ENCODE measurements at places on chromosomes 5 and 9.

- DNase-seq, result no peak
Measured at GRCh38 chr5:62732677-62733121, 154.1 kb downstream of the LRRC70 start.

GRCh38 chr9:37986771-37987258 is 82.2 kb downstream of the SHB start:
- no peak for DNase-seq

- no peak for DNase-seq
Measured at GRCh38 chr5:147779694-147780093, 2.8 kb downstream of the JAKMIP2 start.

GRCh38 chr9:95822583-95823431 is 52.7 kb upstream of the ERCC6L2 start:
- DNase-seq, result no peak

GRCh38 chr9:129996161-129996830 is 46.7 kb downstream of the FNBP1 start:
- no peak for DNase-seq

GRCh38 chr9:137688725-137689124 is 69.9 kb downstream of the EHMT1 start:
- DNase-seq, result no peak

- no peak for DNase-seq
Measured at GRCh38 chr5:124546643-124547042, 199.8 kb downstream of the ZNF608 start.

GRCh38 chr9:137977571-137978261 is 100.1 kb downstream of the CACNA1B start:
- no peak for DNase-seq

GRCh38 chr9:135225619-135226228 is 138.3 kb downstream of the OLFM1 start:
- DNase-seq, result no peak

- DNase-seq, result no peak
Measured at GRCh38 chr5:135272311-135272805, 126.7 kb downstream of the MACROH2A1 start.

GRCh38 chr5:76524868-76525267 is 98.3 kb downstream of the F2RL2 start:
- DNase-seq, result no peak

DNA sequence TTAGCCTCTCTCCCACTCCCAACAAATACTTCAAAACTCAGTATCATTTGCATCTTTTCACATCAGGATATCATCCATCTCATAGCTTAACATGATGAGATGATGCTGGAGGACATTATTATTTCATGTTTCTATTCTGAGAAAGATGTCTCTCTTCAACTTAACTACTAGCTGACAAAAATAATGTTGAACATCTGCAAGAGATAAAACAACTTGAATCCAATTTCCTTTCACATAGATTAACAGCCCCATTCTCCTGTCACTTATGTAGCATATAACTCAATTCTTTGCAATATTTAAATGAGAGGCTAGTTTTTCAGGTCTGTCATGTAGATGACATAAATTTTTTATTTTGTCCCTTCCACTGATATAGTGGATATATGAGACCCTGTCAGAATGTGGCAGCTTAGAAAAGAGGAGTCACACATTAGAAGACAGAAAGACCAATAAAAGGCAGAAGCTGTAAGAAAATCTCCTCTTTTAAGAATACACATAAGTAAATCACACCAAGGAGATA is 239.2 kb upstream of the KIF2A start:
- no peak for DNase-seq

- no peak for DNase-seq
Measured at GRCh38 chr5:142587354-142587965, 98.4 kb downstream of the FGF1 start.

GRCh38 chr9:7977586-7977985 is 178.0 kb upstream of the DMAC1 start:
- DNase-seq, result no peak

DNA sequence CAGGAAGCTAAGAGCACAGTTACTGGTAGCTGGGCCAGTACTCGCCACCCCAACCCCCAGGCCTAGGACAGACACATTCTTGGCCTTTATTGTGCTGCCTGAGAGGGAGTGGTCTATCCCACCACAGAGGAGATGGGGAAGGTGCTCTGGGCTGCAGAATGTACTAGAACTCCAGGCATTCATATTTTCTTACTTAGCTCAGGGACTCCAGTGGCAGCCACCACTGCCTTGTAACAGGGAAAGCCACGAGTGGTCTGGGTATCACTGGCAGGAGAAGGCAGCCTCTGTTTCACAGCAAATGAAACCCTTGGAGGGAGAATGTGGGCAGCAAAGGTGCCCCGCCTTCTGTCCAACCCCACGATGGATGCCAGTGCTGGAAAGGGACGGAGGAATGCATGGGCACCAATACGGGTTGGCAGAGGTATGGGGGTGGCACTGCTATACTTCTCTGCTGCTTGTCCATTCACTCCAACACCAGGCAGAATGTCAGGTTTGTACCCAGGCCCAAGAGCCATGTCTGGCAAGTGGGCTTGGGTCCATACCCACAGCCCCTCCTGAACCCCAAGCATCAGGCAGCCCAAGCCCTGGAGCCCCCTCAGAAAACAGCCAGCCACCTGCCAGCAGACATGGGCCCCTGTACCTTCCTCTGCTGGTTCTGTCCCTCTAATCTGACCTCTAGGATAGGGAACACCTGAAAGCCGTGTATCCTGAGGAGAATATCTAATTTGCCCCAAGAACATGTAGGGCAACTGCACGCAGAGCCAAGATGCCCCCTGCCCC is 4.6 kb downstream of the SEPTIN8 start:
- DNase-seq, result no peak

- DNase-seq, result no peak
Measured at GRCh38 chr5:87300744-87301143, 33.1 kb downstream of the RASA1 start.

DNA sequence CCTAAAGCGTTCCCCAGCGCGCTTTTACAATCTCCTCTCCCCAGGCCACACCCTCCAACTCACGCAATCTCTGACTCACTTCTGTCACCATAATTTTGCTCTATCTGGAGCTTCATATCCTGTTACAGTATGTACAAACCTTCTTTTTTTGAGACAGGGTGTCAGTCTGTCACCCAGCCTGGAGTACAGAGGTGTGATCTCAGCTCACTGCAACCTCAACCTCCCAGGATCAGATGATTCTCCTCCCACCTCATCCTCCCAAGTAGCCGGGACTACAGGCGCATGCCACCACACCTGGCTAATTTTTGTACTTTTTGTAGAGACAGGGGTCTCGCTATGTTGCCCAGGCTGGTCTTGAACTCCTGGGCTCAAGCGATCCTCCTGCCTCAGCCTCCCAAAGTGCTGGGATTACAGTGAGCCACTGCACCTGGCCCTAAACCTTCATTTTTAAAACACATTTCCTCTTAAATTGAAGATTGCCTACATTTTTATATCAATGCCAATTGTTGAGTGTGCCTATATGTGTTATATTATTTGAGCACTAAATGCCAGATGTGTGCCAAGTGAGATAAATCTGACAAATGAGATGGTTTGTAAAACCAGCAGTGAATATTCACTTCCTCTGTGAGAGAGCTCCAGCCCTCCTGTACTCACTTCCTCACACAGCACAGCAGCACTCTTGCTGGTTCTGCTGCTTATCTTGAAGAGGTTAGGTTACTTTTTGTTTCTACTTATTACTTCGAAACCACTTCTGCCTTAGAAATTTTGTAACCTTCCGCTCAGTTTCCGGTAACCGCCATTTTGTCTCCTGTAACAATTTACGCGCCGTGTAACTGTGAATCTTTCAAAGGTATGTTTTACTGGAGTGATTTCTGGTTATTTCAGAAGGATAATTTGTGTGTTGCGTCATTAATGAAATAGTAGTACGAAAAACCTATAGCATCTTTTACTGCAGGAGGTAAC is 57.9 kb downstream of the DOCK8 start:
- peak; percentile 87 for DNase-seq

GRCh38 chr5:106092455-106092854 is 1578.3 kb downstream of the EFNA5 start:
- no peak for DNase-seq

DNA sequence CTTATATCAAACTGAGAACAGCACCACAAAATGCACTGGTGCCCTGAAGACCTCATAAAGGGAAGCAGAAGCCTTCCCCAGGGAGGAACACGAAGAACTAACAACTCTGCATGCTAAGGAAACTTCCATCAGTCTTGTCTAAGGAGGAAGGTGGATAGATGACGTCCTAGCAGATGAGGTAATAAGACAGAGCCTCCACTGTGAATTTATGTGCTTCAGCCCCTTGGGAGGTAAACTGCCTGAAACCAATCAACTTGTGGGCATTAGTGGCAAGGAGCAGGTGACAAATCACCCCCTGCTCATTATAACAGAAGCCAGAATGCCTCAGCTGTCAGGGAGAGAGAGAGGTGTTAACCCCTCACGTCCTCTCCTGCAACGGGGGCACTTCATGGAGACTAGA is 48.9 kb upstream of the SPIN1 start:
- DNase-seq, result peak; percentile 37

DNA sequence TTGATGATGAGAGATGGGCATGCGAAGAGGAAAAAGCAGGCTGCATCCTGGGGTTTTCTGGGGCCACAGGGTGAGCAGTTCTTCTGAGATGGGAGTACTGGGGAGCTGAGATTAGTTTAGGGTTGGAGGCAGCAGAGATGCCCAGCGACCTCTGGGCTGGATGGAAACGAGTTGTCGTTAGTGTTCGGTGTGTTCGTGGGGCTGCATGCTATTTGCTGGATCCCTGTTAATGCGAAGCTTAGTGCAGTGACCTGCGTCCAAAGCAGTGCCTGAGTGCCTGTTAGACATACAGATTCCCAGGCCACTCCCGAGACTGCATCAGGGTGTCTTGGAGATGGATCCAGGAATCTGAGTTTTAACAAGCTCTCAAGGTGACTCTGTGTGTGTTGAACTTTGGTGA is 201.3 kb downstream of the CACNA1B start:
- no peak for DNase-seq

DNA sequence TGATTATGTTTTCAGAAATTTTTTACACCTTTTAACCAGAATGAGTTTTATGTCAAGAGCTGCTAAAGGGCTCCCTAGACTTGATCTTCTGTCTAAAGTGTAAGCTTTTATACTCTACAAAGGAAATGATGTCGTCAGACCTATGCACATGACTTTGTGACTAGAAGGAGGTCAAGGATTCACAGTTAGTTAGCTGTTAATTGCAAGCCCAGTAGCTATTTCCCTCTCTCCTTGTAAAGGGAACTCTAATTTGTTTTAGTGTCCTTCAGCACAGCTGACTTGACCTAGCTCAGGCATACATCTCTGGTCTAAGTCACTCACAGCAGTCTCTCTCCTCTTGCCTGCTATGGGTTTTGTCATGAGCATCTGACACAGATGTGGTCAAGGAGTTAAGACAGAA is 173.5 kb upstream of the NREP start:
- DNase-seq, result no peak

- no peak for DNase-seq
Measured at GRCh38 chr9:99457406-99457805, 235.3 kb downstream of the SEC61B start.

- no peak for DNase-seq
Measured at GRCh38 chr5:91864962-91865361, 481.8 kb upstream of the ARRDC3 start.

- no peak for DNase-seq
Measured at GRCh38 chr9:35951736-35952135, 6.2 kb downstream of the OR2S2 start.

DNA sequence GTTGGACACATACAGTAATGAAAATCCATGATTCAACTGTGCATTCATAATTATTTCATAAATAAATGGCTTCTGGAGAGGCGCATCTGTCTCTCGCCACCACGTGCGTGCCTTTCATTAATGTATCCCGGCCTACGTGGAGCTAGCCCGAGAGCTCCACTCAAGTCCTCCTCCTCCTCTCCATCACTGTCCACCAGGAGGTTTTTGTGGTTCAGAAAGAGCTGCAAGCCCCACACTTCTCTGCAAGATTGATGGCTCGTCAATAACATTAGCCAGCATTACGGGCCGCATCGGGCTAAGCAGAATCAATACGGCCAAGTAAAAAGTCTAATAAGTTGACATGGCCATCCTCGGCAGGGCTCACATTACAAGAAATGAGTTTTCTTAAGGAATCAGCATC is 499.8 kb downstream of the BNC2 start:
- no peak for DNase-seq

DNA sequence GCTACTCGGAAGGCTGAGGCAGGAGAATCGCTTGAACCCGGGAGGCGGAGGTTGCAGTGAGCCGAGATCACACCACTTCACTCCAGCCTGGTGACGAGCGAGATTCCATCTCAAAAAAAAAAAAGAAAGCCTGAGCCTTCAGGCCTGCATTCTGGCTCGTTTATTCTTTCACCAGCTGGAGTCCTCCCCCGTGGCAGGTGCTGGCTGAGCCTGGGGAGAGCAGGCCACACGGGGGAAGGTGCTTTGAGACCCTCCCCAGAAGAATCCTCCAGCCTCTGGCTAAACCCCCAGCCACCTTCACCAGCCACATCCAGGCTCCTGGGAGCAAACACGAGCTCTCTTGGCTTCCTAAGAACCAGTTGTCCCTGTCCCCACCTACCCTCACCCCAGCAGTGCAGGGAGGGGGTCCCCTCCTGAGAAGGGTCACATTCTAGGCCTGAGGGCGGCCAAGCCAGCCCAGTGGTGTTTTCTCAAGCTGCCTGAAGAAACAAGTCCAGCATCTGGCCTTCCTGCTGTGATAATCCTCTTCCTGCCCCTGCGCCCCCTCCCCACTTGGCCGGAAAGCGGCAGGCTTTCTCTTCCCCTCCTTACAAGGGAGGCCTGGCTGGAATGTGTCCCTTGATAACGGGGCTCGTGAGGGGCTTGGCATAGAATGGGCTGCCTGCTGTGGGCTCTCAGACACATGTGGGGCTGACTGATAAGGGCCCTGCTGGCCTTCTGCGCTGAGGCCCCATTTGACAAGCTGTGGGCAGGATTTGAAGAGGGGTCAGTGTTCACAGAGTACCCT is 41.5 kb downstream of the PLPP7 start:
- DNase-seq, result peak; percentile 28

- no peak for DNase-seq
Measured at GRCh38 chr9:72025906-72026305, 34.5 kb downstream of the C9orf57 start.

GRCh38 chr9:18236336-18236735 is 237.6 kb upstream of the ADAMTSL1 start:
- DNase-seq, result no peak

DNA sequence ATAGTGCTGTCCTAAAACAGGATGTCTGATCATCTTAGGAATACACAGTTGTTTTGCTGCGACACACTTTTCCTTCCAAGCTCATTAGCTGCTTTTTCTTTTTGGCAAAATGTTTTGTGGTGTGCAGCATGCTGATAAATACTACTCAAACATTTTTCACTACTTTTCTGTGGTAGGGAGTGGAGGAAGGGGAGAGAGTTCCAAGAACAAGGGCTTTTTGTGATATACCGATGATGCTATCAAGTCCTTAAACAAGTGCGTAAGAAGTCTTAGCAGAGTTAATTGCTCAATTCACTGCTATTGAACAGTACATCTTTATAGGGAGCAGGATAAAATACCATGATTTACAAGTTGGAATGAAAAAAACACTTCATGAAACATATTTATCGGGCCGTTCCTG is 23.6 kb upstream of the TEK start:
- no peak for DNase-seq

GRCh38 chr9:68708513-68708912 is 3.5 kb downstream of the PIP5K1B start:
- DNase-seq, result no peak
